ENCODE measurements at places on chromosomes 2 and 18. TPM values are rescaled to one million over a fixed set of nuclear protein-coding genes. Genes with fewer than 3 reads are reported as not detected.

MC5R gene
- not detected for total RNA-seq

TRAF3IP1 gene
- 11.2 TPM for total RNA-seq

COL5A2 gene
- 22.7 TPM for total RNA-seq

PHLPP1 gene
- total RNA-seq, result 9.5 TPM

GDF7 gene
- total RNA-seq, result not detected

RESP18 gene
- total RNA-seq, result not detected

ERICH2 gene
- total RNA-seq, result 2.5 TPM

LRP1B gene
- total RNA-seq, result not detected

IL18R1 gene
- 2.2 TPM for total RNA-seq

FOXD4L1 gene
- 0.03 TPM for total RNA-seq

TXNDC2 gene
- total RNA-seq, result not detected

TMEM247 gene
- not detected for total RNA-seq

CHST9 gene
- not detected for total RNA-seq

ABCB11 gene
- not detected for total RNA-seq

SPHKAP gene
- not detected for total RNA-seq

DSG1 gene
- 0.32 TPM for total RNA-seq

DLGAP1 gene
- total RNA-seq, result not detected

COPS8 gene
- 102 TPM for total RNA-seq

ZFAND2B gene
- total RNA-seq, result 41.1 TPM

FOXI3 gene
- 0.04 TPM for total RNA-seq

ALPI gene
- total RNA-seq, result not detected

IL1RL1 gene
- 0.20 TPM for total RNA-seq

KIF5C gene
- 0.07 TPM for total RNA-seq

COL4A3 gene
- total RNA-seq, result 0.34 TPM

ANKRD36C gene
- 13.5 TPM for total RNA-seq

SIX3 gene
- total RNA-seq, result not detected

GBX2 gene
- 0.24 TPM for total RNA-seq

MOGAT1 gene
- total RNA-seq, result not detected

AMMECR1L gene
- total RNA-seq, result 20.1 TPM

EML6 gene
- 0.63 TPM for total RNA-seq

MROH2A gene
- 0.11 TPM for total RNA-seq

UGT1A4 gene
- 0.34 TPM for total RNA-seq

UGT1A9 gene
- total RNA-seq, result not detected

GCKR gene
- not detected for total RNA-seq

STAT1 gene
- 143 TPM for total RNA-seq

ASXL2 gene
- total RNA-seq, result 21.1 TPM

NT5C1B gene
- total RNA-seq, result not detected

DCDC2C gene
- not detected for total RNA-seq

LONRF2 gene
- not detected for total RNA-seq

INHBB gene
- not detected for total RNA-seq

ASB18 gene
- total RNA-seq, result not detected

ALPG gene
- total RNA-seq, result not detected

REG3A gene
- total RNA-seq, result not detected

CYTIP gene
- not detected for total RNA-seq

RAX gene
- not detected for total RNA-seq

RSAD2 gene
- total RNA-seq, result 4.4 TPM

FIGN gene
- total RNA-seq, result 4.4 TPM

KLHL14 gene
- not detected for total RNA-seq

IL1R1 gene
- 3.6 TPM for total RNA-seq

TNS1 gene
- 1.8 TPM for total RNA-seq

RASGRP3 gene
- total RNA-seq, result 0.25 TPM

METTL8 gene
- total RNA-seq, result 44.2 TPM

CNNM3 gene
- 3.8 TPM for total RNA-seq

FAM124B gene
- total RNA-seq, result not detected
